ENCODE measurements at places on chromosomes 6 and 20.

DNA sequence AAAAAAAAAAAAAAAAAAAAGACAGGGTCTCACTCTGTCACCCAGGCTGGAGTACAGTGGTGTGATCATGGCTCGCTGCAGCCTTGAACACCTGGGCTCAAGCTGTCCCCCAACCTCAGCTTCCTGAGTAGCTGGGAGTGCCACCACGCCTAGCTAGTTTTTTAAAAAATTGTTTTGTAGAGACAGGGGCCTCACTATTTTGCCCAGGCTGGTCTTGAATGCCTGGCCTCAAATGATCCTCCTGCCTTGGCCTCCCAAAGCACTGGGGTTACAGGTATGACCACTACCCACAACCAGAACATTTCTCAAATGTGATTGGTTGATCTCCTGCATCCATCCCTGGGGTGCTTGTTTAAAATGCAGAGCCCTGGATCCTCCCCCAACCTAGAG is 5.6 kb upstream of the RBCK1 start:
- DNase-seq, result no peak

GRCh38 chr20:46584508-46584907 is 34.1 kb upstream of the OCSTAMP start:
- DNase-seq, result no peak

DNA sequence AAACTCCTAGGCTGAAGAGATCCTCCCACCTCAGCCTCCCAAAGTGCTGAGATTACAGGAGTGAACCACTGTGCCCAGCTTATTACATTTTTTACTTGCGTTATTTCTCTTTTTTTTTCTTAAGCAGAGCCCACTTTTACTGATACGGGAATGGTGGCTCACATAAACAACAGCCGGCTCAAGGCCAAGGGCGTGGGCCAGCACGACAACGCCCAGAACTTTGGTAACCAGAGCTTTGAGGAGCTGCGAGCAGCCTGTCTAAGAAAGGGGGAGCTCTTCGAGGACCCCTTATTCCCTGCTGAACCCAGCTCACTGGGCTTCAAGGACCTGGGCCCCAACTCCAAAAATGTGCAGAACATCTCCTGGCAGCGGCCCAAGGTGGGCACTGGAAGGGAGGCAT is 10.5 kb downstream of the CAPN11 start:
- DNase-seq, result no peak

DNA sequence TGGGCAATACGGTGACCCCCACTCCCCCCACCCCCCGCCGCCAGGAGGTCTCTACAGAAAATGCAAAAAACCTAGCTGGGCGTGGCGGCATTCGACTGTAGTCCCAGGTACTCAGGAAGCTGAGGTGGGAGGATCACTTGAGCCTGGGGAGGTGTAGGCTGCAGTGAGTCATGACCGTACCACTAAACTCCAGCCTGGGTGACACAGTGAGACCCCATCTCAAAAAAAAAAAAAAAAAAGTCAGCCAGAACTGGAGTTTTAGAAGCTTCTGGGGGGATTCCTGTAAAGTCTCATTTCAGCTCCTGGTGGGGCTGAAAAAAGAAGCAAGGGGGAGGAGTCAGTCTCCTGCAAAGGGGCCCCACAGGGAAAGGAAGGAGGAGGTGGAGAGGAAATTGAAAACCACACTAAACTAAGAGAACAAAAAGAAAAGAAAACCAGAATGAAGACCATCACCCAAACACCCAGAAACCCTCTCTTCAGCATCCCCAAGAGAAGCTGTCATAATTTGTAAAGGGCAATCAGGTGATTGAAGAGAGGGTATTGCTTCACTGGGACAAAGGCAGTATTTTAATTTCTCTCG is 50.4 kb downstream of the NOL4L start:
- peak; percentile 53 for DNase-seq

DNA sequence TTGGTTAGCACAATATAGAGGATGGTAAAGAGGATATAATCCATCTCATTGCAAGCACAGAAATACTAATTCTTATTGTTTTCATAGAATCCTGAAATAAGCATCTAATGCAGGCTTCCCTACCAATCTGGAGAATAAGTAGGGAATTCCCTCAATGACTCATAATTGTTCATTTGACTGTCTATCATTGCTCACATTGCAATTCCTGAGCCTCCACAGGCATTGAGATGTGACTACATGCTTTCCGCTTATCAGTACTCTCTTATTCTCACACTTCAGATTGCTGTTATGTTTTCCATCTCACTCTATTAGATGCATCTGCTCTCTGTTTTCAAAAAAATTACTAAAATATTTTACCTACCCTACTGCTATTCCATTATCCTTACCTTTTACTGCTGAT is 216.2 kb upstream of the PRSS16 start:
- DNase-seq, result no peak

GRCh38 chr6:3884007-3884745 is 35.0 kb downstream of the FAM50B start:
- DNase-seq, result no peak

Data from stimulated activated naive CD4-positive, alpha-beta T cell (primary cell).